ENCODE measurements at places on chromosomes 7 and 10. TPM values are rescaled to one million over a fixed set of nuclear protein-coding genes. Genes with fewer than 3 reads are reported as not detected.

KCP gene
- 0.47 TPM for total RNA-seq

OPN4 gene
- total RNA-seq, result not detected

SPOCK2 gene
- total RNA-seq, result 1.2 TPM

TAS2R4 gene
- total RNA-seq, result 0.61 TPM

CYP3A5 gene
- 0.53 TPM for total RNA-seq

NCF1 gene
- total RNA-seq, result 1.9 TPM

PALS2 gene
- total RNA-seq, result 10.1 TPM

BAIAP2L1 gene
- total RNA-seq, result 34.1 TPM

STEAP4 gene
- total RNA-seq, result 0.76 TPM

PLCE1 gene
- under 0.01 TPM for total RNA-seq

HOXA7 gene
- 3.6 TPM for total RNA-seq

SPDYE9 gene
- total RNA-seq, result not detected

TMEM176A gene
- not detected for total RNA-seq

TMEM236 gene
- total RNA-seq, result 0.04 TPM

ANKRD61 gene
- not detected for total RNA-seq

ARMC3 gene
- not detected for total RNA-seq

MRLN gene
- not detected for total RNA-seq

TBXAS1 gene
- total RNA-seq, result 0.57 TPM

C1GALT1 gene
- total RNA-seq, result 63.6 TPM

HMX2 gene
- total RNA-seq, result not detected

TSPAN12 gene
- total RNA-seq, result not detected

Data from hair follicular keratinocyte (primary cell).